ENCODE measurements at places on chromosomes 4 and X. TPM values are rescaled to one million over a fixed set of nuclear protein-coding genes. Genes with fewer than 3 reads are reported as not detected.

The SPACA5 gene
- total RNA-seq = not detected

The SPIN2A gene
- 3.3 TPM for total RNA-seq

- DNase-seq = no peak
Measured at GRCh38 chr4:123621072-123621705, 224.6 kb downstream of the SPRY1 start.

- no peak for DNase-seq
Measured at GRCh38 chr4:109462802-109463201, 29.2 kb downstream of the SEC24B start.

DNA sequence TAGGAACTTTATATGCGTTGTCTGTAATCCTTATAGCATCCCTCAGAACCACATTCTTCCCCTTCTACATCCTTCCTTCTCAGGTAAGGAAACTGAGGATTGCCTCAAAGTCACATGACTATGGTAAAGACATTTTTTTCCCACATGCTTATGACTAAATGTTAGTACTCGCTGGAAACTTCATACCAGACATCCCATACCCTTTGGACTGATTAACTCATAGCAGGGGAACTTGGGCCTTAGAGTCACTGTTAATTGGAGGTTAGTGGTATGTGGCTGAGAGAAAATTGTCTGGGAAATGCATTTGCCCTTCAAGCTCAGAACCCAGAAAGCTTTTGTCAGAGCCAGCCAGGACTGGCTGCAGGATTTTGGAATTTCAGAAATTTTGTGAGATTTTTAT is 155.0 kb downstream of the RELL1 start:
- no peak for DNase-seq

DNA sequence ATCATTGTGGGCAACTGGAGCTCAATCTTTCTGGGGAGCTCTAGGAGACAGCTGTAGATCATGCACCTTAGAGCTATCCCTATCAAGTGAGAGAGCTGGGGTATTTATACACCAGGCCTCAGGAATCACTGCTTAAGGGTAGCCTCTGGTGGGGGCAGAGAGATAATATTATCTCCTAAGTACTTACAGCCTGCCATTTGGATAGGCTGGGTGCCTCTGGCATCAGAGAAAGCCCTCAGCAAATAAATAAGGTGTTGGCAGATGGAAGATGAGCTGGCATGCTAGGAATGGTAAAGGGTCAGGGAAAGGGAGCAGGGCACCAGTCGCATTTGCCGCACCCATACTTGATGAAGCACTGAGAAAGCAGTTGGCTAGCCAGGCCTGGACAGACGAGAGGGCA is 75.9 kb downstream of the HCCS start:
- no peak for DNase-seq

DNA sequence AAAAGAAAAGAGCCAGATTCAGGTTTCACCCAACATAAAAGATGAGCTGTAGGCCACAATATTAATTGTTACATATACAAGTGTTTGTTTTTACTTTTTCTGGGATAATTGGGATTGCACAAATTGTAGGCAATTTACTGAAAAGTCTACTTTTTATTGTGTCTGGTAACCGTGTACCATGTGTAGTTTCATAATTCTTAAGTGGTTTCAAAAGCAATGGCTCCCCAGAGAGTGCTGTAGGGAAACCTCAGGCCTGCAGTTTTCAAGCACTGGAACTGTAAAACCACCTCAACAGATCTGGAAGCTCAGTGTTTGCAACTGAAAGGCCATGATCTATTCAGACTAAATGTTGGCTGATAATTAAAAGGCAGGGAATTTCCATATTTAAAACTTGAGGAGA is 53.9 kb upstream of the MMAA start:
- DNase-seq = no peak

GRCh38 chr4:139242511-139243051 is 37.4 kb downstream of the MGARP start:
- DNase-seq = no peak

- no peak for DNase-seq
Measured at GRCh38 chr4:89298155-89298554, 9.4 kb downstream of the GPRIN3 start.
